Type B pancreatic cell (in vitro differentiated cells): ENCODE measurements at places on chromosomes 2 and 18. TPM values are rescaled to one million over a fixed set of nuclear protein-coding genes. Genes with fewer than 3 reads are reported as not detected.

DNA sequence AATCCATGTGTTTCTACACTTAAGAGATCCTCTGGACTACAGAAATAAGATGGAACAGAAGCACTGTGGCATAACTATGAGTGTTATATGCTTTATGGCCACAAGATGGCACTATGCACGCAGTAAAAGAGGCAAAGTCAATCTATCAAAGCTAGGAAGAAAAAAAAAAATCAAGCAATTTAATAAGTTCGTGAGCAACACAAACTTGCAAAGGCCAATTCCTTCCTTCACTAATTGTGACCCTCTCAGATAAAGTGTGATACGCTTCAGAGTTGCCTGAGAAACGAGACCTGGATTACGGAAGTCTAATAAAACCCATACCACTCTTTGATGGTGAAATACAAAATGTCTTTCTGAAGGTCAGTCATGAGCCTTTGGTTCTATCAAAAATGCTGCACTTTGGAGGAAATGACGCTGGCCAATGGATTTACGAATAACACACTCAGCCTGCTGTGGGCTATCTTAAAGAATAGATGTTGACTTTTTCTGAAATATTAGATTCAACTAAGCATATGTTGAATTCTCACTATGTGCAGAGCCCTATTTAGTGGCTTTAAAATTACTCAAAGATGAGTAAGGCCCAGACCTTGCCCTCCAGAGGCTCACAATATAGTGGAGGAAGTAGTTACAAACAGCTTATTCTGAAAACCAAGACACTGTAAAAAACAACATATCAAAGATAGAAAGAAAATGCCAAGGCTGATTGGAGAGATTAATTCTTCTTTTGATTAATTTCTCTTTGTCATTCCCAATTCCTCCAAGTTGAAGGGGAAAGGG lies 35.5 kb upstream of the TTR start:
- DNase-seq: no peak

OR6B2 gene
- total RNA-seq: not detected in 2 replicates

- no peak for DNase-seq
Measured at GRCh38 chr18:54261894-54262293, 7.4 kb upstream of the POLI start.

DNA sequence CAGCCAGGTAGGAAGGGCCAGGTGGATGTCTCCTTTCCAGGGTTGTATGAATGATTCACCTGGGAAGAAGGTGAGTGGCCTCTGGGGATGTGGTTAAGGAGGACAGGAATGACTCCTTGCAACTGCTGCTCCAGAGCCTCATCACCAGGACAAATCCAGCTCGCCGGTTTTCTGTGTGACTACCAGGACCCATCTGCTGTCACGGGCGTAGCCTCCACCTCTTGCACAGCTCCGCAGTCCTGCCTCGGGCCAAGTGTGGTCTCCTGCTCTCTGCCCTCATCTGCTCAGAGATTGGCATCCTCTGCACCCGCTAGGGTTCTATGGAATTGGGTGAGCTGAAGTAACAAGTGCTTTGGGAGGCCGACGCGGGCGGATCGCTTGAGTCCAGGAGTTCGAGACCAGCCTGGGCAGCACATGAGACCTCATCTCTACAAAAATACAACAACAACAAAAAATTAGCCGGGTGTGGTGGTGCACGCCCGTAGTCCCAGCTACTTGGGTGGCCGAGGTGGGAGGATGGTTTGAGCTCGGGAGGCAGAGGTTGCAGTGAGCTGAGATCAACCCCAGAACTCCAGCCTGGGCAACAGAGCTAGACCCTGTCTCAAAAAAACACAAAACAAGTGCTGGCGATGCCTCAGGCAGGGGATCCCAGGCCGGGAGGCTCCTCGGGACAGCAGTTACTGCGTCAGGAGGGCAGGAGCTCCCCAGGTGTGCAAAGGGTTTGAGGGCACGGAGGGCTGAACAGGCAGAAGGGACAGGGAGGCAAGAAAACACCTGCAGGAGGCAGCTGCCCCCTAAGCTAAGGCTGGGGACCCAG lies 831 bp upstream of the D2HGDH start:
- DNase-seq: no peak

DNA sequence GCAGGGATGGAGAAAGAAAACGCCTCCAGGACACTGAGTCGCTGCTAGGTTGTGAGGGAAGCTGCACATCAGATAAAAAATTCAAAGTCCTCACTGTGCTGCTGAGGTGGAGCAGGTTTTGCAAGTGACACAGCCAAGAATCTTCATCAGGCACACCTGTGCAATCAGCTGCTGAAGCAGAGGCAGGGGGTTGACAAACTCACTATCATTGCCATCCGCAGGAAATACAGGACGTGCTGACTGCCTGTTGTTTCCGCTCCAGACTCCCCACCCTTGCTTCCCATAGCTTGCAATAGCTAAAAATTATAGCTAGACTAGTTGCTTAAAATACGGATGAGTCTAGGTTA lies 147.8 kb upstream of the FHL2 start:
- DNase-seq: peak; percentile 20

- DNase-seq: no peak
Measured at GRCh38 chr2:159595410-159596046, 20.8 kb downstream of the BAZ2B start.

DNA sequence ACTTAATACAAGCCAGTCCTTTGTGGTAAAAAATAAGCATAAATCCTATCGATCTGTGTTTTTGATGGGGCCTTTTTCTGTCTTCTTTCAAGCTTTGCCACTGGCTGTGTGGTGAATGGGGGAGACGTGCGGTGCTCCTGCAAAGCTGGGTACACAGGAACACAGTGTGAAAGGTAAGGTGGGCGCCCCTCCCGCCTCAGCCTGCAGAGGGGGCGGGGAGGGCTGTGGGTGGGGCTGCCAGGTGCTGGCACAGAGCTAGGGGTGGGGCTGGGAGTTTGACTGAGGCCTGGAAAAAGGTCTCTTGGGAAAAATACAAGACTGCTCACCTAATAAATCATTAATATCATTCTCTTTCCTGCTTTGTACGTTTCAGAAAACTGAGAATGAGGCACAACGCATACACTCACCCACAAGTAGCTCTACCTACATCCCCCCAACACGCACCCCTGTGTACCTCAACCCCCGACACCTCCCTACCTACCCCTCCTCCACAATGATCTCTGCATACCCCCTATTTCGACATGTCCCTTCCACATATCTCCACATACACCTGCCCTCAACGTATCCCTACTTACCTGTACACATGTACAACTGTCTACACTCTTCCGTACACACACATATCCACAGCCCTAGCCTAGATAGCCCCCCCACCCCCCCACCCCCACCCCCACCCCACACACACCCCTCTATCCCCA lies 129.7 kb upstream of the TTC39C start:
- no peak for DNase-seq

DNA sequence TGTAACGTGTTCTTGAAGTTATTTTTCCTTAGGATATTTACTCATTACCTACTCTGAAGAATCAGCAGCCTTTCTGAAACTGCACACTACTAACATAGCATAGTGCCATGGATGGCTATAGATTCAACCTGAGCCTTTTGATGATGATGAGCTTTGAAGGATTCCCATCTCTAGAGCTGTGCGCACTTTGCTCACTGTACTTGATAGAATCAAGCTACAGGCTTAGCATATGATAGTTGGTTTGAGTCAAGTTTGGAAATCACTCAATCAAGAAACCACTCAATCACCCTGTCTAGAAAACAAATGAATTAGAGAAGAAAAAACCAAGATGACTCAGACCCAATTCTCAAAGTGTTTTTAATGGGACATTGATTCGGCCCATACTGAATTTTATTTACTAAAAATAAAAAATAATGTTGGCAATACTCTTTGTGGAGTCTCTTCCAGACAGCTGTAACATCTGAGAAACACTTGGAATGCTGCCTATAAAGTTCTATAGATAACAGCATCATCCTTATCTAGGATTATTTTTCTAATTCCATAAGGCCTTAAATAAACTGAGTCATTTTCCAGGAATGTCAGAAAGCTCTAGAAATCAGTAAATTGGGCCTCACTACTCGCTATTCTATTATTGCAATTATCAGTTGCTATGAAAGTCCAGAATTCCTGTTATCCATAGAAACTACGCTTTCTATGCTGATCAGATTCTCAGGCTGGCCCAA lies 259.0 kb upstream of the ERBB4 start:
- DNase-seq: no peak

SPHKAP gene
- total RNA-seq: 0.51 TPM in 1 of 2 replicates, not detected in the other

DNA sequence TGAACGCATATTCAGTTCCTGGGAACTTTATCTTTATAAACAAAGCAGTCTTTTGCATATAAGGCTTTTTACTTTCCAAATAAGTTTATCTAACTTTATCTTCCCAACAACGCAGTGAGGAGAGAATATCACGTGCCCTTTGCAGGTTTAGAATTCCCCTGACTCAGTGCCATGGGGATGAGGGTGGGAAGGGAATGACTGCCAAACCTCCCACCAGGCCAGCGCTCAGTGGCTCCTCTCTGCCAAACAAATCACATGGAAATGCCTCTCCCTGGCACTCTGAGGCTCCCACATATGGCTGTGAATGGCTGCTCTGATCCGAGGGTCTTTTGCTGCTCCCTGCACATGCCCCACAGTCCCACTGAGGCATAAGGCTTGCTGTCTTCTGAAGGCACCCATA lies 158.3 kb downstream of the DNAH6 start:
- DNase-seq: no peak

GRCh38 chr2:78646533-78647364 lies 378.8 kb upstream of the REG3G start:
- DNase-seq: no peak

SOX11 gene
- total RNA-seq: 21.1 and 83.2 TPM in 2 replicates

- DNase-seq: no peak
Measured at GRCh38 chr2:215746887-215747615, 266.3 kb downstream of the MREG start.
